ENCODE measurements at places on chromosomes 11 and 22.

DNA sequence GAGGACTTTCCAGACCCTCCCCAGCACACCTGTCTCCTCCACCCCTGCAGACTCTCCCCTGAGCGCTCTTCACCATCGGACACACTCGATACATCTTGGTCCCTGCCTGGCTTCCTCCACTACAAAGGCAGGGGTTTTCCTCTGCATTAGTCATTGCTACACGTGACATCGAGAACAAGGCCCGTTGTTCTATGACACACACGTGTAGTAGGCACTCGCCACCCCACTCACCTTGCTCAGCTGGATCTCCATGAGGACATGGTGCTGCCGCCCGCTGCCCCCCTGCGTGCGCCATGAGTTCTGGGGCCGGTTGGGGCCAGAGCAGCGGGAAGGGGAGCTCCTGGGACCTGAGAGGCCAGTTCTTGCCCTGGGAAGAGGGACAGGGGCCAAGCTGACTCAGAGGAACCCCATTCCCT lies 16.7 kb downstream of the ATG2A start:
- DNase-seq: no peak

- DNase-seq: no peak
These were observed at the start of gene SLC5A1 for GRCh38 chr22:32042924-32043323. Gene SLC5A1 (plus strand): TSS chr22:32043261. CDS start chr22:32043282, 21 bp downstream.

DNA sequence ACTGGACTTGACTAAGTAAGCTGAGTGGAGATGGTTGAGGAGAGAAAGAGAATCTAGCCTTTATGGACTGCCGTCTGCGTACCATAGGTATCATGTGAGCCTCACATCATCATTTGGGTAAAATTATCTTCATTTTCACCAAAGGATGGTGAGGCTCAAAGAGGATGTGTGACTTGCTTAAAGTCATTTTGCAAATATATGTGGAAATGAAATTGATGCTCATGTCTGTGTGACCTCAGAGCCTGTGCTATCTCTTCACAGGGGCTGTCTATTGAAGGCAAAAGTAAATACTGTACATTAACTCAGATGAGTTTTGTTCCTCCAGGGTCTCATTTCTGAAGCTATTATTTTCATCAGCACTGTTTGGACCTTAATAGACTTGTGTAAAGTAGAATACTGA lies 83.3 kb upstream of the ALKBH3 start:
- no peak for DNase-seq

DNA sequence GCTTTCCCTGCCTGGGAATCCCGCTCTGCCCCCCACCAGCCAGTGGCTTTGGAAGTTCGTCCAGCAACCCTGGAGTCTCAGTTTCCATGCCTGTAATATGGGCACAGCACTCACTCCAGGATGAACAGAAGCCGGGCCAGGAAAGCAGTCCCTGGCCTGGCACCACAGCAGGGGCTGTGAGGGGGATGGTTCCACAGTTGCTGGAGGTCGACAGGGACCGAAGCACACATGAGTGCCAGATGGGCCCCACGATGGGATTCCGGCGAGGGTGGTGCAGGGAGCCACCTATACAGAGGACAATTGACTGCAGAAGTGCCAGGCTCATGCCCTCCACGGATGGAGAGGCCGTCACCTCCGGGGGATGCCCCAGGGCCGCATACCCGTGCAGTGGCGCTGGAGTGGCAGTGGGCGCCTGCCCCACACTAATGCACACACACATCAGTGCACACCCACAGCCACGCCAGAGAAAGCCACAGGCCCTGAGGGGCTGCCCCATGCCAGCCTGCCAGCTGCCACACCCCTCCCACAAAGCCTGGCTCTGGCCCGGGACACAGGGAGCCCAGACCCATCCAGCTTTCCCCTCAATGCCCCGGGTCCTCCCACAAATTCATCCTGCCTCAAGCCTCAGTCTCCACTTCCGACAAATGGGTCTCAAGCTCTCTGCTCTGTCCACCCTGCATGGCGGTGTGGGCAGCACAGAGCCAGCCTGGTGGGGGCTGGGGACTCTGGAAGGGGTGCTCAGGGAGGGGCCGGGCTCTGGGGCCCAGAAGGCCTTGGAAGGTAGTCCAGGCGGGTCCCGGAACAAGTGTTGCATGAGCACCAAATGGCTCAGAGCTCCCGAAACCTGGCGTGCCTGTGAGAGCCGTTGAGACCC lies 9.7 kb downstream of the ASCL2 start:
- DNase-seq: no peak

GRCh38 chr22:37659897-37660708 lies 1.6 kb downstream of the PDXP start:
- no peak for DNase-seq

DNA sequence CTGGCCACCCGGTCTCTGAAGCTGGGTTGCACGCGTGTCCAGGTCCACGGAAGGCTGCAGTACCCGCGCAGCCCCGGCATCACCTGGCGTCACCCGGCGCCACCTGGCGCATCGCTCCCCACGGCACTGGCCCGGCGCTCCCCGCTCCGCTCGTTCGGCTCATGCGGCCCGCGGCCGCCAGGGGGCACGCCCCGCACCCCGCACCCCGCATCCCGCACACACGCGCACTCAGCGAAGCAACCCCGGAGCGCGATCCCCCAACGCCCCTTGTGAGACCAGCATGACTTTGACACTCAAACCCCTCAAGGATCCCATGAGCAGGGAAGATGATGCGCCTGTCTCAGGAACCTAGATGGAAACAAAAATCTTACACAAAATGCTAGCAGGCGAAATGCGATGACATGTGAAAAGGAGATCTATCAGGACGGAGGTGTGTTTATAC lies 11.9 kb downstream of the B3GNT6 start:
- peak; percentile 19 for DNase-seq

DNA sequence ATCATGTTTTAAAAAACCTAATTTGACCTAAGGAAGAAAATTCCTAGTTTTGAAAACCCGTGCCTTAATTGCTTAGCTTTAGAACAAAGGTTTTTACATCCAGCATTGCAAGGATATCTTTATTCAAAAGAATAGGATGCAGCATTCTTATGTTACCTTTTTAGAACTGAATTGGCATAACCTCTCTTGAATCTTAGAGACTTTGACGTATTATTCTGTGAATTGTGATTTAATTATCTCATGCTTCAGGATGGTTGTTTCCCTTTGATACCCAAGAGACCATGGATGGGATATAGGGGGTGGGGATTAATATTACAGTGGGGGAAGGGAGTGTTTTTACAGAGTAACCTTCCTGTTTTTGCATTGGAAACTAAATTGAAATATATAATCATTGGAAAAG lies 49.4 kb downstream of the ARHGEF12 start:
- no peak for DNase-seq

- no peak for DNase-seq
These were observed 480.4 kb downstream of the SOX6 start for GRCh38 chr11:15875943-15876342.

DNA sequence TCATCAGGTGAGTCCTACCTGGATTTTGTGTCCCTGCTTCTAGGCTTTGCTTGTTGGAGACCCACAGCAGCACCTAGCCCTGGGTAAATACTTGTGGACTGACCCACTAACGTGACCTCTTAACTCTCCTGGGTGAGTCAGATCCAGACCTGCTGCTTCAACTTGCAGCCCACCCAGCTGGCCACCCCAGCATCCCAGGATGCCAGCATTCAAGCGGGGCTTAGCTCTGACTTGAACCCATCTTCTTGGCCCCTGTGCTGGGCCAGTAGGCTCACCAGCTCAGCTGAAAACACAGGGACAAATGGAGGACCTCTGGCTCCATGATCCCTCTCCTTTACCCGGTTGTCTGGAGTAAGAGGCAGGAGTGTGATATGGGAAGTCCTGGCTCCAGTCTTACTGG lies 33.5 kb downstream of the PARVG start:
- no peak for DNase-seq

- no peak for DNase-seq
These were observed 45.5 kb downstream of the ENDOD1 start for GRCh38 chr11:95135155-95135554.

DNA sequence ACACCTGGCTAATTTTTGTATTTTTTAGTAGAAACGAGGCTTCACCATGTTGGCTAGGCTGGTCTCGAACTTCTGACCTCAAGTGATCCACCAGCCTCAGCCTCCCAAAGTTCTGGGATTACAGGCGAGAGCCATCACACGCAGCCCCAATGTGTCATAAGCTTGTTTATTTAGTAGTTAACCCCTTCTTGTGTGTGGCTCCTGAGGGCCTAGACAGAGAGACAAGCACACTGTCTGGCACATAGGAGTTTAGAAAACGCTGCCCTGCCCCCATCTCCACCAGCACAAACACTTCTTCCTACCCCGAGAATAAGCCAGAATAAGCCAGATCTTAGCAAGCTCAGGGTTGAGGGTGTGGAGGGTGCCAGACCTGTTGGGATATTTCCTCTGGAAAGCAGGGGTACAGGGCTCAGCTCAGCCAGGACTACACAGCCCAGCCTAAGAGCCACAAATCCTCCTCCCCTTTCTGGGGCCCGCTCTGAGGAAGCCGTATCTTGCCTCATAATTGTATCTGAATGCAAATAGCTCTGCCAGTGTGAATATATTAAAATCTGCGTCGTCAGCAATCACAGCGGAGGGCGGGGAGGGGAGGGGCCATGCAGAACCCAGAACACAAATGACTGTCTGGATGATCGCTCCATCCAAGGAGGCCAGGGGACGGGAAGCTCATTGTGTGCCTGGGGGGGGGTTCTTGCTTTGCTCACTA lies 247.3 kb downstream of the MN1 start:
- no peak for DNase-seq

DNA sequence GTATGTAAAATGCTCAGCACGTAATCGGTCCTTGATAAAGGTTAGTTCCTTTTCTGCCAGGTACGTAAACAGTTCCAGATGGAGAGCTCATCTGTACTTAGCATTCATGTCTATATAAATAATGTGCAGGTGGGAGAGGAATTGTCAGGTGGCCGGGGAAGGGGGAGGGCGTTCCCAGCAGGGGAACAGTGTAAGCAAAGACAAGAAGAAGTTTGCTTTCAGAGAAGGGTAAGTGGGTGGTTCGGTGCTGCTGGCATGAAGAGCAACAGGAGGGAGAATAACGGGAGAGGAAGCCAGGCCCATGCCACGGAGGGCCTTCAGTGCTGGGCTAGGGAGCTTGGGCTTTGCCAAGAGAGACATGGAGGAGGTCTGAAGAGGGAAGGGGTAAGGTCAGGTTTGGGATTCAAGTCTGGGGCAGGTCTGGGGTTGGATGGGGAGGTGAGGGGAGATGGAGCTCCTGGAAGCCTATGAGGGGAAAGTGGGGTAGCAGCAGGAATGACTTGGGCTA lies 11.4 kb upstream of the WNT11 start:
- no peak for DNase-seq

DNA sequence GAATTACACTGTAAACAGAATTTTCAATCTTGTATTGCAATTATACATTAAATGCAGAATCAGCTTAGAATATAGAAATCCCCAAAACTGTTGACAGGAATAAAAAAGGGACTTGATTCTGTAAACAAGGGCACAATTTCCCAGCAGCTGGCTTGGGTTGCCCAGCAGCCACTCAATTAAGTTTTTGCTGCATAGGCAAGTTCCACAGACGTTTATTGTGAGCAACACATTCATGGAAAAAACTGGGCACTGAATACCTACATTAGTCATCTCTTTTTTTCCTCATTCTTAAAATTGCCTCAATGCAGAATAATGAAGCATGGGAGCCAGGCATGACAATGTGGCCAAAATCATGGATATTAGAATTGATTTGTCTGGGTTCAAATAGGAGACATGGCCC lies 421.8 kb upstream of the ANO5 start:
- DNase-seq: peak; percentile 72

GRCh38 chr11:112769170-112769569 lies 192.1 kb upstream of the NCAM1 start:
- no peak for DNase-seq

GRCh38 chr11:57487920-57488659 lies 27.4 kb downstream of the SLC43A1 start:
- no peak for DNase-seq

DNA sequence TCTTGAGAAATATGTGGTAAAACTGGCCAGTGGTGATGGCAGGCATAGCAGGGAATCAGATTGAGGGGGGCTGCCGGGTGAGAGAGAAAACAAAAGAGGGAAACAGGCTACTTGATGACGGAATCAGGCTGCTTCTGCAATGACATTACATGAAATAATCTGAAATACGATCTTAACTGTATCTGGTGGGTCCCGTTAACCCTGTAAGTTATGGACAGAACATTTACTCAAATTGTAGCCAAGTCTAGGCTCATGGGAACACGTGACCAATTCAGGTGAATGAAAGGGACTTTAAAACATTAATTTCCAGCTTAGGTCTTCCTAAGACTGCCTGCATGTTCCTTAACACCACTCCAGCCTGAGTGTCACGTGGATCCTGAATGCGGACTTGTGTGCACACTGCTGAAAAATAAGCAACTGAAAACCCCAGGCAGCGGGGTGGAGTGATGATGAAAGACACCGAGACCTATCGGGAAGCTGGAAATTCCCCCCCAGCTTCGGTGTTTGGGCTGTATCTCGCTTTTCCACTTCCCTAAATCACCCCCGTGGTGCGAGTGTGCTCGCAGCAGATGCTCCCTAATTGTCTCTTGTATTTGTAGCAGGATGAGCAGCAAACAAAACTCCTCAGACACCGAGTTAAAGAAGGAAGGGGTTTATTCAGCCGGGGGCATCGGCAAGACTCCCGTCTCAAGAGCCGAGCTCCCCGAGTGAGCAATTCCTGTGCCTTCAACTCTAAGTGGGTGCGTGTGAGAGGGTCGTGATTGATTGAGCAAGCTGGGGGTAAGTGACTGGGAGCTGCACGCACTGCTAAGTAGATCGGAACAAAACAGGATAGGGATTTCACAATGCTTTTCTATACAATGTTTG lies 145.0 kb upstream of the GRK3 start:
- no peak for DNase-seq

DNA sequence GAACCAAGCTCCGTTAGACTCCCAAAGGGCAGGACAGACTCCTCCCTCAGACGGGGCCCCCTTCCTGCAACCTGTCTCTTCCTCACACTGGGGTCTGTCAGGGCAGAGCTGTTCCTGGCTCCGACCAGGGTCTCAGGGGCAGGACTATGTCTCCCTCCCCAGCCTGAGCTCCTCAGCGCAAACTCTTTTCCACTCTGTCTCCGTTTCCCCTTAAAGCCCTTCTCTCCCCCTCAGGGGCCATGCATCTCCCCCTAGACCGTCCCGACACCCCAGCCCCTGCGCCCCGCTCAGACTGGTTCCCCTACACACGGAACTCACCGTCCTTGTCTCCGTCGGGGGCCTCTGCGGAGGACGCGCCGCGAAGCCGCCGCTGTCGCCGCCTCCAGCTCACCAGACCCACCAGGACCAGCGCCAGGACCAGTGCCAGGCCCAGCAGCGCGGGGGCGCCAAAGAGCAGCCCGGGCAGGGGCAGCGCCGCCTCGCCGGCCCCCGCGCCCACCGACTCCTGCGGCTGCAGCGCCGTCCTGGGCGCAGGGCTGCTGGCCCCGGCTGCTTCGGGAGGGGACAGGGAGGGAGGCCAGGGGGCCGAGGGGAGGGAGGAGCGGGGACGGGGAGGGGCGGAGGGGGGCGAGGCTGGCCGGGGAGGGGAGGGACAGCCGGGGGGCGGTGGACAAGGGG lies 684 bp downstream of the TNFRSF13C start:
- DNase-seq: peak; percentile 72

Measured in NCI-H1930 (cell line).